ENCODE measurements at places on chromosomes 7 and 10.

DNA sequence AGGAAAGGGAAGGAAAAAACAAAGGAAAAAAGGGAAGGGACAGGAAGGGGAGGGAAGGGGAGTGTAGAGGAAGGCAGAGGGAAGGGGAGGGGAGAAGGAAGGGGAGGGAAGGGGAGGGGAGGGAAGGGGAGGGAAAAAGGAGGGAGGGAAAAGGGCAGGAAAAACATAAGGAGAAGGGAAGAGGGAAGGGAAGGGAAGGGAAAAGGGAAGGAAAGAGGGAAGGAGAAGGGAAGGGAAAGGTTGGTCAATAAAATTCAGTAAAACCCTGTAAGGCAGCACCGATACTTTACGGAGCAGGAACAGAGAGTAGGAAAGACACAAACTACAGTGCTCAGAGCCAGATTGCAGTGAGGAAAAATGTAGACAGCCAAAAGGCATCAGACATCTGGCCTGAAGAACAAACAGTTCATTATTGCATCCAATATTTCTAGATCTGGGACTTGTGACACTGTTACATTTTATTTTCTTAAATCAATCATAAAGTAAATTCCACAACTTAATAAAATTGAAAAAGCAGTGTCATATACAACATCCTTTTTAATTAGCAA is 322.0 kb downstream of the CRPPA start:
- DNase-seq, result no peak

GRCh38 chr7:136116186-136116585 is 139.0 kb upstream of the MTPN start:
- no peak for DNase-seq

- no peak for DNase-seq
Measured at GRCh38 chr10:71219918-71220688, 7.7 kb downstream of the UNC5B start.

GRCh38 chr10:50395271-50395670 is 144.0 kb upstream of the ASAH2 start:
- DNase-seq, result no peak

GRCh38 chr10:86596266-86596665 is 58.1 kb upstream of the OPN4 start:
- no peak for DNase-seq

DNA sequence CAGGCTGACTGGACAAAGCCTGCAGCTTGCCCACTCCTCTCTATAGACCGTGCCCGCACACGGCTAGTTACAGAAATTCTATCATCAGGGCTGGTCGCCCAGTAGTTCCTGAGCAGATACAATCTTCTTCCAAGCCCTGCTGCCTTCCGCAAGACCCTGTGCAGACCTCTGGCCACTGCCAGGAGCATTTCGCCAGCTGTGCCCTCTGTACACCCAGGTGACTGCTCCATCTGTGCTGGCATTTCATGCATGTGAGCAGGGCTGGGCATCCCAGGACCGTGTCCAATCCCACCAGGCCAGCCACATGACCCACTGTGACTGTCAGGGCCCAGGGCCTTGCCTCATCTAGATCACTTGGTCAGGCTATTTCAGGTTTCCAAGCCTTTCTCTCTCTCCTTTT is 36.9 kb downstream of the HSPA12A start:
- no peak for DNase-seq

DNA sequence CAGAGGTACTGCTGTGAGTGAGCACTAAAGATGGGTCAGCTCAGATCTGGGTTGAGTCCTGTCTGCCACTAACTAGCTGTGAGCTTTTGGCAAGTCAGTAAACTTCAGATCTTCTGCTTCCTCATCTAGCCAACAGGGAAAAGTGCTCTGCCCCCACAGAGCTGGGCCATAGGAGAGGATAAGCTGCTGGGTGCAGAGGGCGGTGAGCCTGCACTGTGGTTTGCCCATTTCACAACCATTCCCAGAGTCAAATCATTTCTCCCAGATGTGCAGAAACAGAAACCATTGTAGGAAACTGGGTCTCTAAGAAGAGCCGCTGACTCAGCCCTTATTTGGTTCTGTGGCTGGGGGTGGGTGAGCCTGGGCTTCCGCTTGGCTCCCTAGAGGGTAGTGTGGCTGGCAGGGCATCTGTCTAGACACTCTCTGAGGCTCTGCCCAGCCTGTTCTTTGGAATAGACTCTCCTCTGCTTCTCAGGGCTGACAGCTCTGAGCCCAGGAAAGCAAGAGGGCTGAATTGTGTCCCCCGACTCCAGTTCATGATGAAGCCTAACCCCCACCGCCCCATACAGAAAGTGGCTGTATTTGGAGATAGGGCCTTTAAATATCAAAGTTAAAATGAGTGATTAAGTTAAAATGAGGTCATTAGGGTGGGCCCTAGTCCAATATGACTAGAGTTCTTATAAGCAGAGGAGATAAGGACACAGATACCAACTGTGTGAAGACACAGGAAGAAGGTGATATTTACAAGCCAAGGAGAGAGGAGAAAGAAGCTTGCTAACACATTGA is 29.5 kb upstream of the ARHGAP22 start:
- DNase-seq, result no peak

- no peak for DNase-seq
Measured at GRCh38 chr7:90222390-90222789, 10.8 kb downstream of the STEAP2 start.

GRCh38 chr10:18419945-18420344 is 231.4 kb downstream of the NSUN6 start:
- DNase-seq, result no peak

DNA sequence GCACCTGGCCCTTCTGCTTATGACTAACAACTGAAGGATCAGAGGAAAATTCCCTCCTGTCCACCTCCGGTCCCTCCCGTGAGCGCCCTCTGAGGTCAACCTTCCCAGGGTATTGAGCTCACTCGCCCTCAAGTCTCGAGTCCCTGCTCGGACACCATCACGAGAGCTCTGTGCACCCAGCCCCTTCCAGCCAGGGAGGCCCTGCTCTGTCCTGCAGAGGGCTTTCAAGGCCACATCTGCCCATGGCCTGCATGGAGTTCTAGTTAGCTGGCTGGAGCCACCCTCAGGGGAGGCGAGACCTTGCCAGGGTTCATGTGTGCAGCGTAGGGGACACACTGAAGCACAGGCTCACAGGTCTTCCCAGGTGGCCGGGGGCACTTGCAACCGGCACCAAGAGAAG is 110.9 kb upstream of the MACROH2A2 start:
- DNase-seq, result no peak

GRCh38 chr10:86506062-86506461 is 15.5 kb downstream of the WAPL start:
- no peak for DNase-seq
